ENCODE measurements at places on chromosomes 1 and 21.

DNA sequence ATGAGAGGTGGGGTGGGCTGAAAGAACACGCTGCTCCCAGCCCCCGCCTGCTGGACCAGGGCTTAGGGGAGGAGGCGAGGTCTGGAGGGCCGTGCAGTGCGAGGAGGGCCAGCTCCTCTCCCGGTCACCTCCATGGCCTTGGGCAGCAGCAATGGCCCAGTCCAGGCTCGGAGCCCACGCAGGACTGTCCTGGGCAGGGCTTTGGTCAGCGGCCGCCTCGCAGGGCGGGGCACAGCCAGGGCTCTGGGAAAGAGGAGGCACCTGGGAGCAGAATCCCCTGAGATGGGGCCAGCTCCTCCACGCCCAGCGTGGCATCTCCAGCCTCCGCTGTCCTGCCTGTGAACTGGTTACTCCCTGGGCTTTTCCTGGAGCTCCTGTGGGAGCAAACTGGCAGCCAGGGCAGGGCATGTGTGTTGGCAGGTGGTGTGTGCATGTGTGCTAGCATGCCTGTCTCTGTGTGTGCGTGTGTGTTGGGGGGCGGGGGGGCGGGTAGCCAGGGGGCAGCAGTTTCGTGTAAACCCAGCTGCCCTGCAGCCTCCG, 27.4 kb downstream of the ARHGEF16 start:
- no peak for DNase-seq

DNA sequence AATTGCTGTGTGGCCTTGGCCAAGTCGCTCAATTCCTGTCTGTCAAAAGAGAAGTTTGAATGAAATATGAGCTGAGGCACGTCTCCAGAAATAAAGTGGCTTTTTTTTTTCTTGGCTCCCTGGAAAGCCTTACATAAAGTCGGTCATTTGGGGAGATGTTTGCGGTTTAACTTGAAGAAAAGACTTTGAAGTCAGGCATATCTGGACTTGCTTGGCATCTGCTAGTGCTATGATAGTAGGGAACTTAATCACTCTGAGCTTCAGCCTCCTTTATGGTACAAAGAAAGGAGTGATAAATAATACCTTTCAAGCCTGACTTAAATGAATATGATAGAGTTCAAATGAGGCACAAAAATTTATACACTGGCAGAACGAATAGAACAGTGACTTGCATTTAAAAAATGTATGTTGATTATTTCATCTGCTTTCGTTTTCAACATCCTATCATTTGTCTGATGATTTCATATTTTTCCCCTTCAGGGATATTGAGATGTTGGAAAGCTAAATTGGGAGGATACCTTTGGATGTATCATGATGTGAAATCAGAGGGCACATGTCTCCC, 60.2 kb downstream of the FASLG start:
- DNase-seq = no peak

DNA sequence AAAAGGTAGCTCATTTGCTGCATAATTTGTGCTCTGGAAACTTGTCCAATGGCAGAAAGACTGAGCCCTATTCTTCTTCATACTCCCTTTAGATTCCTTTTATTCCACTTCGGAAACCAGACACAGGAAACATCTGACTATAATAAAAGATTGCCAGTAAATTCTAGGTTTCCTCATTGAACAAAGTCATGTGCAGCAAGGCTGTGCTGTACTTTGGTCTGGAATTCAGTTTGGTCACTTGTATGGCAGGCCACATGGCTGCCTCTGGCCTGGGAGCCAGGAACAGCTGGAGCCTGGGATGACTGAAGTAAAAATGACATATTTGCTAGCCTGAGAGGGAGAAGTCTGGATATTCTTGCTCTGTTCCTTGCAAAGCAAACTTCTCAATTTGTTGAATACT, 79.6 kb downstream of the ST3GAL3 start:
- DNase-seq = no peak

- DNase-seq = no peak
These were observed 408.0 kb downstream of the MATN1 start for GRCh38 chr1:30315185-30315960.

GRCh38 chr1:207268337-207268736, 53.1 kb upstream of the CD55 start:
- DNase-seq = no peak

DNA sequence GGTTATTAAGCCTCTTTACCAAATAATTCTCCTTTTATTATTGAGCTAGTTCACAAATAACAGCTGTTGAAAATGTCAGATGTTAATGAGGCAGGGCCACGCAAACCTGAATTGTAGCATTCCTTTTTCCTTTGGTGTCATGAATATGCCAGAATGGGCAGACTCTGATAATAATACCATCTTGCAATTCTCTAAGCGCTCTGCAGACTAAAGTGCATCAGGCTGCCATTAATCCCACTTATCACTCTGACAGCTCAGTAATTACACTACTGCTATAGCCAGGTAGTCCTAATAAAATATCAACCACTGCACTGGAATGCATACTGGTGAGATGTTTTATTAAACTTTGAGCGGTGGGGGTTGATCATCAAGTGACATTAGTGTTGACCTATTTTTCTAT, 177.7 kb downstream of the DPYD start:
- DNase-seq = no peak

GRCh38 chr1:226061068-226061840, 1.3 kb upstream of the H3-3A start:
- DNase-seq = no peak

GRCh38 chr1:63674238-63674864, 81.1 kb downstream of the PGM1 start:
- no peak for DNase-seq
